ENCODE measurements at places on chromosomes 4 and X.

GRCh38 chrX:119738742-119739141 is 19.6 kb upstream of the SOWAHD start:
- DNase-seq: no peak

DNA sequence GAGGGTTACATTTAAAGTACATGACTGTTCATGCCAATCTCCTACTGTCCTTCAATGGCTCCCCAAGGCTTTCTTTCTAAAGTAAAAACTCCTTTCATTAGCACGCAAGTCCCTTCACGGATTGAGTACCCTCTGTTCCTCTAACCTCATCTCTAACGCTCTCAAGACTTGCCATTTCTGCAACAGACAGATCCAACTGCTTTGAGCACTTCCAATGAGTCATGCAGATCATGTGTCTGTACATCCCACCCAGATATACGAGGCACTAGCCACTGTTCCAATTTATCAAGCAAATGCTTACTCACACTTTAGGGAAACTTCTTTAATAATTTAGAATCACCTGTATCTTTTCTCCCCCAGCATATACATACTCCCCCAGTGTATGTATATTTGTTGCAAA is 332.5 kb upstream of the ZFP42 start:
- no peak for DNase-seq

- no peak for DNase-seq
Measured at GRCh38 chr4:139857977-139858376, 192.4 kb downstream of the MGST2 start.

- DNase-seq: no peak
Measured at GRCh38 chr4:31674313-31674947, 954.3 kb downstream of the PCDH7 start.

DNA sequence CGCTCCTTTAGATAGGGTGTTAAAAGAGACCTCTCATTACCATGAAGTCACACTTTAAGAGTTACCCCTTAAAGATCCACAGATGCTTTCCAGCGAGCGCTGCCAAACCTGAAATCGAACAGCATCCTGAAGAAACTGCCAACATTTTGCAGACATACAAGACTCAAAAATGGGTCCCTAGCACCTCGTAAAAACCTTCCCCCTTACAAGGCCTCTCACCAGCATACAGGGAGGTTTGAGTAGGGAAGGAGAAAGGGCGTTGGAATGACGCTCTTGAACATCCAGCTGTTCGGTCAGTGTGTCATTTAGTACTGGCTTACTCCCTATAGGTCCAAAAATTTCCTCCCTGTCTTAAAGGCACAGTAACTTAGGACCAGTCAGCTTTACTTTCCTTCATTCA is 45.3 kb upstream of the PGRMC1 start:
- no peak for DNase-seq

DNA sequence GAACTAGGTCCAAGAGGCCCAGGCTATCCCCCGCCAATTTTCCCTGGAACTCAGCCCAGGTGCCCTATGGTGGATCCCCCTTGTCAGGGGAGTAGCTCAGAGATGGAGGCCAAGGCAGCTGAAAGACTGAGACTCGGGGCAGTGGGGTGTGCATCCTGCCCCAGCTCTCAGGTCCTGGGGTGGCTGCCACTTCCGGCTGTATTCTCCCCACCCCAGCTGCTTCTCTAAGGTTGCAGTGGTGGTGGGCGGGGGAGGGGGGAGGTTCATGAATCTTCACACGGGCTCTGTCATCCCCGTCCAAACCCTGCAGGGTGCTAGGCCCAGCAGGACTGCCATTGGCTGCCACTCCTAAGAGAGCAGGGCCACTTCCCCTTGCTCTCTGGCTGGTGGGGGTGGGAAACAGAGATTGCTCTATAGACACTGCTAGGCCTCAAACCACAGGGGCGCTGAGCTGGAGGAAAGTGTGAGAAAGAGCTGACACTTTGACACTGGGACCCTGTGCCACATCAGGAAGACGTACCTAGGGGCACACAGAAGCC is 1.5 kb downstream of the SASH3 start:
- no peak for DNase-seq

- DNase-seq: no peak
Measured at GRCh38 chrX:108298165-108298602, 140.0 kb downstream of the COL4A6 start.

DNA sequence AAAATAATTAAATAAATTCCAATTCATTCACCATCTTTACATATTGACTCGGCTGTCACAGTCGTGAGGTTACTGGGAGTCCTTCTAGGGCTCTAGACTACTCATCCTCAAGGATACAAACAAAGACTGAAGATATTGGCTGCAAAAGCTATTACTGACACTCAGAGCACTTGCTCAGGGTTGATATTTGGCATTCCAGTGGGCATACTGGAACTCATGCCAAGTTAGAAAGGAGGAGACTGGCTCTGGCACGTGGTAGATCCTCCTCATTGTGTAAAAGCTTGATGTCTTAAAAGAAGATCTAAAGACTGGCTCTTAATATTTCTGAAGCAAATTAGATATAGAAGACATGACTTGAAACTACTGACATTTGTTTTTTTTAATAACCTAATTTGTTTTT is 172.7 kb downstream of the GPM6A start:
- no peak for DNase-seq

DNA sequence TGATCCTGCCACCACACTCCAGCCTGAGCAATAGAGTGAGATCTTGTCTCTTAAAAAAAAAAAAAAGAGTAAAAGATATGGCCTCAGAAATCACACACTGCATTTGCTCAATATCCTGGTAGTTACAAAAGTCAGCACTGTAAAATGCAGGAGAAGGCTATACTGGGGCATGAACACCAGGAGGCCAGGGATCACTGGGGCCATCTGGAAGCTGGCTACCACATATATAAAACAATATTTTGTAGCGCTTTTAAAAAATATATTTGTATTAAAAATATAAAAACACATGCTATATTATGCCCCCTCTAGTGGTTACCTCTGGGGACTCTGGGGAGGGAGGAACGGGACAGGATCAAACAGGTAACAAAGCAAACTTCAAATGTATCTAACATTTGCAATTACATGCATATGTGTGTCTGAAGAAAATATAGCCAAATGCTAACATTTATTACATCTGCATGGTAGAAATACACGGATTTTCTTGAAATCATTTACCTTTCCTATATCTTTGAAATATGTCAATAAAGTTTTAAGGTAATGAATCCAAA is 4.0 kb downstream of the C4orf46 start:
- DNase-seq: no peak

GRCh38 chr4:80465238-80465637 is 129.7 kb downstream of the CFAP299 start:
- DNase-seq: no peak

GRCh38 chrX:123184866-123185276 is 793 bp downstream of the GRIA3 start:
- DNase-seq: no peak

- no peak for DNase-seq
Measured at GRCh38 chr4:102772738-102773340, 12.1 kb upstream of the MANBA start.
